ENCODE measurements at places on chromosomes 7 and 10. TPM values are rescaled to one million over a fixed set of nuclear protein-coding genes. Genes with fewer than 3 reads are reported as not detected.

The POLR3A gene
- 16.6 TPM for total RNA-seq

The H2BK1 gene
- 1.1 TPM for total RNA-seq

The ABCB4 gene
- total RNA-seq, result not detected

The ADAMTS14 gene
- total RNA-seq, result 4.1 TPM

The VIPR2 gene
- total RNA-seq, result 0.19 TPM

The ADCYAP1R1 gene
- not detected for total RNA-seq

The FAM170B gene
- not detected for total RNA-seq

The CYP26C1 gene
- total RNA-seq, result not detected

The AHR gene
- total RNA-seq, result 270 TPM

The HGF gene
- total RNA-seq, result 13.9 TPM

The DMTF1 gene
- 82.9 TPM for total RNA-seq

The WDFY4 gene
- not detected for total RNA-seq

The ANXA8 gene
- not detected for total RNA-seq

The PYROXD2 gene
- total RNA-seq, result 4.6 TPM

The PHKG1 gene
- total RNA-seq, result 0.99 TPM

The CLDN3 gene
- total RNA-seq, result not detected

The SPOCK2 gene
- total RNA-seq, result 0.54 TPM

The CXCL12 gene
- 169 TPM for total RNA-seq

The NEUROG3 gene
- not detected for total RNA-seq

The SPDYE6 gene
- not detected for total RNA-seq

The GPNMB gene
- total RNA-seq, result 116 TPM

The NPC1L1 gene
- not detected for total RNA-seq

The SGMS1 gene
- 20.7 TPM for total RNA-seq

The BEND7 gene
- total RNA-seq, result 12.4 TPM

The ATRNL1 gene
- total RNA-seq, result 20.2 TPM

The PHTF2 gene
- 30.4 TPM for total RNA-seq

The SPDYE11 gene
- total RNA-seq, result not detected

The SPACDR gene
- total RNA-seq, result not detected

The C7orf33 gene
- not detected for total RNA-seq

The TMEM196 gene
- total RNA-seq, result not detected

The BBIP1 gene
- 39.5 TPM for total RNA-seq

The STEAP1 gene
- total RNA-seq, result not detected

The HTR5A gene
- not detected for total RNA-seq

The TRIL gene
- total RNA-seq, result 4.0 TPM

The ZNF716 gene
- not detected for total RNA-seq

The SLC26A3 gene
- total RNA-seq, result not detected

The EXOSC1 gene
- 32.4 TPM for total RNA-seq

The TLX1 gene
- not detected for total RNA-seq

The UCN3 gene
- total RNA-seq, result not detected

The NSMCE4A gene
- total RNA-seq, result 31.0 TPM

The FFAR4 gene
- total RNA-seq, result not detected

The RARRES2 gene
- not detected for total RNA-seq

The CDK5 gene
- 18.8 TPM for total RNA-seq

The MLXIPL gene
- total RNA-seq, result not detected

The OPN4 gene
- total RNA-seq, result not detected

The C10orf53 gene
- not detected for total RNA-seq

The FOXI2 gene
- not detected for total RNA-seq

The ANLN gene
- total RNA-seq, result 33.5 TPM

The PLEKHS1 gene
- 0.11 TPM for total RNA-seq

The CUZD1 gene
- total RNA-seq, result 0.30 TPM
